Memory B cell (primary cell): ENCODE measurements at places on chromosomes 2 and 18.

GRCh38 chr2:137252934-137253333 lies 487.6 kb downstream of the THSD7B start:
- DNase-seq, result no peak

- DNase-seq, result no peak
Observed at GRCh38 chr2:109478906-109479493, 134.8 kb downstream of the SEPTIN10 start.

- DNase-seq, result no peak
Observed at GRCh38 chr18:3658529-3658928, 208.6 kb downstream of the TGIF1 start.

- no peak for DNase-seq
Observed at GRCh38 chr2:8267048-8267447, 414.8 kb upstream of the ID2 start.

GRCh38 chr2:74658516-74658915 lies 4.5 kb downstream of the SEMA4F start:
- no peak for DNase-seq

GRCh38 chr2:44093970-44094369 lies 74.7 kb upstream of the PPM1B start:
- DNase-seq, result no peak

GRCh38 chr2:239267288-239267951 lies 133.4 kb downstream of the HDAC4 start:
- DNase-seq, result peak; percentile 71

- no peak for DNase-seq
Observed at GRCh38 chr2:101717071-101717845, 19.8 kb downstream of the MAP4K4 start.

- DNase-seq, result no peak
Observed at GRCh38 chr18:56748698-56749268, 97.6 kb downstream of the WDR7 start.

DNA sequence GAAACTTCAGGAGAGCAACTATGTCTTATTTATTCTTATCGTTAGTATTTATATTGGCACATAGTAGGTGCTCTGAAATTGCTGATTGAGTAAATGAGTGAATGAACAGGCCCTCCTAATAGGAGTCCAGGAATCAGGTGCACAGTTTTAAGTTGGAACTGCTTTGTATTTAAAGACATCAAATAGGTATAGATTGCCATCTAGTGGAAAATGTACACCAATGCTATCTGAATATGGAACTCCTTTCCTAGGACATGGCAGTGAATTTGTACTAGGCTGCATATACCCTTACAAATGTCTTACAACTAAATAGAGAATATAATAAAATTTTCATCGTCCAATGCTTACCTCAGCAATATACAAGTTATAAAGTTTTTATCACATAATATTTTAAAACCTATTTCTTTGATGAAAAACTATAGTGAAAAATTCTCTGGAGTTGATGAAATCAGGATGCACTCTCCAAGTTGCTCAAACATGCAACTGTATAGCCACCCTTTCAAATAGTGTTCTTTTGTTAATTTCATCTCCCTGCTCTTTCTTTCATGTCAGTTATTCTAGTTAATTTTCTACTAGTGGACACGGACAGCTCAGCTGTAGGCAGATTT lies 318.9 kb upstream of the SYT4 start:
- DNase-seq, result no peak

- no peak for DNase-seq
Observed at GRCh38 chr18:23539911-23540525, 36.7 kb downstream of the RMC1 start.

GRCh38 chr2:213253162-213253561 lies 31.1 kb upstream of the SPAG16 start:
- no peak for DNase-seq

GRCh38 chr18:57527556-57528229 lies 58.8 kb downstream of the FECH start:
- no peak for DNase-seq

DNA sequence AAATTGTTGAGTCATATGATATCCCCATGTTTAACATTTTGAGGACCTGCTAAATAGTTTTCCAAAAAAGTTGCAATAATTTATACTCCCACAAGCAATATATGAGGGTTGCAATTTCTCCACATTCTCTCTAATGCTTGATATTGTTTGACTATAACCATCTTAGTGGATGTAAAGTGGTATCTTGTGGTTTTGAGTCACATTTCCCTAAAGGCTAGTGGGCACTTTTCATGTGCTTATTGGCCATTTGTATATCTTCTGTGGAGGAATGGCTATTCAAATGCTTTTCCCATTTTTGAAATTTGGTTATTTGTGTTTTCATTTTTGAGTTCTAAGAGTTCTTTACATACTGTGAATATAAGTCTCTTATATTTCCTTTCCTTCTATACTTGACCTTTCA lies 82.7 kb downstream of the SCG2 start:
- DNase-seq, result no peak

GRCh38 chr2:121450301-121450700 lies 80.4 kb upstream of the RNU4ATAC start:
- DNase-seq, result no peak

DNA sequence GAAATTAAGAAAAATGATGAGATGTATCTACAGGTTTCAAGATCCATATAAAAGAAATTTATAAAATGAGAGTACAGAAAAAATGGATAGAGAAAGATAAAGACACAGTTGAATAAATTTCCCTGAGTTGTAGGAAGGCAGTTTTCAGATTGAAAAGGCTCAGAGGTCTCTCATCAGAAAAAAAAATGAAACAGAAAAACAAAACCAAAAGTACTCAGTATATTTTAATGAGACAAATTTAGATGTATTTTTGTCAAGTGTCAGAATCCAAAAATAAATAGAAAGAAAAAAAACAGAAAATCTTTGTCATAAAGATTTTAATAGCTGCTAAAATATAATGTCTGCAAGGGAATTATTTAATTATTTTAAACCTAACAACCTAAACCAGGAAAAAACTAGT lies 520.5 kb downstream of the KCNJ3 start:
- no peak for DNase-seq

DNA sequence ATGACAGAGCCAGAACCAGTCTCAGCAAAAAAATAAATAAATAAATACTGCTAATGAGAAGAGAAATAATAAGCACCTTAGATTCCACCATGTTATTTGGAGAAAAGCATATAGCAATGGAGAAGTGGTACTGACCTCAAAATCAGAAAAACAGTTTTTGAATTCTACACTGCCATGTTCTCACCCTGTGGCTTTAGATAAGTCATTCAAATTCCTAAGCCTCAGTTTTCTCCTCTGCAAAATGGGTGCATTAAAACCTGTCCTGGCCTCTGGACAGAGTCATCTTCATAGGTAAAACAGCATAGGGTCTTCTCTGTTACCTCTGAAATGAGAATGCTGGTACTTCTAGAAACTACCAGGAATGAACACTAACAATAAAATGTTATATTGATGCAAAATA lies 62.2 kb upstream of the RMP24 start:
- no peak for DNase-seq

GRCh38 chr2:29495536-29496060 lies 380.4 kb downstream of the CLIP4 start:
- DNase-seq, result no peak

DNA sequence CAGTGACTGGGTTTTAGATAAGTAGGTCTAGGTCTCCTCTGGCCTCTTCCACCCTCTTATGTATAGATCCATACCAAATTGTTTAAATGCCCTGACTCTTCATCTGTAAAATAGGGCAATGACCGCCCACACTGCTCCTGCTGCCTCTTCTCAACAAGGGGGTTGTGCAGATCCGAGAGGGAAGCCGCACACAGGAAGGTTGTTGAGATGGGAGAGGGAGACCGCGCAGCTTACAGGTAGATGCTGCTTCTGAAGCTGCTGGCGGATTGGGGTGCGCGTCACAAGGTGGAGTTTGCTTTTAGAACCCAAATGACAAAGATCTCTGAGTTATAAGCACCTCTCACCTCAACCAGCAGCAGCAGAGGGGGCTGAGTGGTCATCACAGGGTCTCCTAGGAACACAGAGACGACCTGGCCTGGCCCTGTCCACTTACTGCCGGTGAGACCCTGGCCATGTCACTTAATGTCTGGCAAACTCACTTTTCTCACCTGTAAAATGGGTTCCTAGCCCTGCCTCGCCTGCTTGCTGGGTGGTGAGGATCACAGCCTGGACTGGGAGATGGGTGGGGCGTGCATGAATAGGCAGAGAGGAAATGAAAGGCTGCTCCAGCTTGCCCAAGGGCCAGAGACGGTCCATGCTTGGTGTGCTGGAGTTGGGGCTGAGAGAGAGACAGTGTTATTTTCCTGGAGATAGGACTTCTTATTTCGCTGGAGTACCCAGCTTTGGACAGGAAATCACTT lies 251.3 kb downstream of the EIPR1 start:
- no peak for DNase-seq

- no peak for DNase-seq
Observed at GRCh38 chr18:80247393-80247841, at the start of gene PARD6G. Gene PARD6G, minus strand, starts transcription at chr18:80247514. Its CDS starts 166 bp downstream, at chr18:80247348.

- no peak for DNase-seq
Observed at GRCh38 chr2:191922736-191923651, 76.1 kb upstream of the CAVIN2 start.

- DNase-seq, result no peak
Observed at GRCh38 chr2:189406586-189407233, 34.6 kb upstream of the WDR75 start.

- DNase-seq, result no peak
Observed at GRCh38 chr2:169868951-169869350, 41.7 kb downstream of the UBR3 start.

- no peak for DNase-seq
Observed at GRCh38 chr18:48575658-48576456, 37.0 kb downstream of the CTIF start.

DNA sequence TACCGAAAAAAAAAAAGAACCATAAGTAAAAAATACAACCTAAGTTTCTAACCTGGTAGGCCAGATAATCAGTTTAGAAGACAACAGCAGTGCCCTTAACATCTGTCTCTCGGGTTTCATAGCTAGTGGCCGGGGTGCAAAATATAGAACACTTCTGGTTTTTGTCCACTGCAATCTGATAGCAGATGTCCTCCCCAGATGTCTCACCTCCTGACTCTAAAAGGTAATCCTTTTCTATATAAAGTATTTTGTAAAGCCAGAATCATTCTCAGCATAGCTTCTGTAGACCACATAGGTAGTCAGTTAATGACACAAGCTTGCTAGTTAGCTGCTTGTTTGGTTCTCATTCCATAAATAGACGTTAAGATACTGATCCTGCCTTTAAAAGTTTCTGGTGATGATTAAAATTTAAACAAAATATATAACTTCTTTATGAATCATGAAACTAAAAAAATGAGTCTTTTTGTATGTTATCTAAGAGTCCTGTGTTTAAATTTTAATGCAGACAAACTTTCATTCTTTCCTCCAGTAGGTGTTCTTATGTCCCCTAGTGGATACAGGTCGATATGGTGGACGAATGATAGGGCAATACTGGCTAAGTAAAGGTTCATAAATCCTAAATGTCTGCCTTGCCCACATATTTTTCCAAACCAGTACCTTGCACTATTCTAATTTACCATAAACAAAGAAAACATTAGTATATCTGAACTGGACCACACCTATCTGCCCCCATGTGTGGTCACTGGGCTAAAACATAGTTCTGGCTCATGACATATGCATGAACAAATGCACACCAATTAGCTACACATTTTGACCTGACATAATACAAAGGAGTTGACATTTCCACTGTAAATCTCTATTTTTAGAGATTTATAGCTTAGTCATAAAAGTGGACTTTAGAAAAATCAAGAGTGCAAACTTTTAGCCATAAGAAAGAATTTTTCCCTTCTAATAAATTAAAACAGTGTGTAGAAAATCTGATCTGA lies 171.0 kb downstream of the SRBD1 start:
- DNase-seq, result no peak

DNA sequence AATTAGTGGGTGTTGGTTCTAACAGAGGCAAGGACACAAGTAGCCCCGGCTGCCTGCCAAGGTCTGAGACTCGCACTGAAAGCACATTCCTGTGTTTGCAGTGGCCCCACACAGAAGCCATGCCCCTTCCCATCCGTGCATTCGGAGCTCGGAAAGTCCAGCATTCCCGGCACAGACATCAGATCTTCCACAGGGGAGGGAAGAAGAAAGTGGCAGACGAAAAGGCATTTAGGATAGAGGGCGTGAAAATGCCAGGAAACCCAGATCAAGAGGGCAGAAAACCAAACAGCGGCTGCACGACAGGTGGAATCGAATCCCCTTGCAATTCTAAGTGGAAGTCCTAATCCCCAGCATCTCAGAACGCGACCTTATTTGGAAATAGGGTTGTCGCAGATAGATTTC lies 105.5 kb upstream of the ASB18 start:
- DNase-seq, result no peak

DNA sequence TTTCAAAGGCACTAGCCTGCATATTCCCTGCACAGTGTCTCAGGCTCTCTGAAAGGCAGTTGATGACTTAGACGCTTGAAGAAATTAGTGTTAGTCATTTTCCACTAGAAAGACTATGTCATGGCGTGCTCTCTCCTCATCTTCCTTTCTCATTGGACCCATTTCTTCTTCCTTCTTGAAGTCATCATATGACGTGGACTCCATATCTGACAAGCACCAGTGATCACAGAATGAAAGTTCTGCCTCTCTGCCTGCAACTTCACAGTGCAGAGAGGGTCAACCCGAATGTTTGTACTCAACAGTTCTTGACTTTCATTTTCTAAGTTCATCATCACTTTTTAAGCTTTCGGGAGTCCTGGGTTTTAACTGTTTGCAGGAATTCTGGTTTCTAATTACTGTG lies 63.7 kb upstream of the CYRIA start:
- peak; percentile 44 for DNase-seq

DNA sequence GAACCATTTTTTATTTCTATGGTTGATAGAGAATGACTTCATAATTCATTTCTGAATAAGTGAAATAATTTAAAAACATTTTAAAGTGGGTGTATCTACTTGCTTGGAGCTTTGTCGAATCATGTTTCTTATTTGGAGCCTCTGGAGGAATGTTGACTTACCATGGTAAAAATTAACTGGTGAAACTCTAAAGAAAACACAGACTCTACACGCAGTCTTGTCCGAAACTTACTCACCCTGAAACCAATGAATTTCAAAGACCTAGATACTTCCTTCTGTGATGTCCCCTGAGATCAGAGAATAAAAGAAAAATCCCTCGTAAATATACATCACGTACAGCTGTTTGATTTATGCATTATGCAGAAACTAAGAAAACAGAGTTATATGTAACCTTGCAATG lies 665.2 kb upstream of the NRXN1 start:
- no peak for DNase-seq

DNA sequence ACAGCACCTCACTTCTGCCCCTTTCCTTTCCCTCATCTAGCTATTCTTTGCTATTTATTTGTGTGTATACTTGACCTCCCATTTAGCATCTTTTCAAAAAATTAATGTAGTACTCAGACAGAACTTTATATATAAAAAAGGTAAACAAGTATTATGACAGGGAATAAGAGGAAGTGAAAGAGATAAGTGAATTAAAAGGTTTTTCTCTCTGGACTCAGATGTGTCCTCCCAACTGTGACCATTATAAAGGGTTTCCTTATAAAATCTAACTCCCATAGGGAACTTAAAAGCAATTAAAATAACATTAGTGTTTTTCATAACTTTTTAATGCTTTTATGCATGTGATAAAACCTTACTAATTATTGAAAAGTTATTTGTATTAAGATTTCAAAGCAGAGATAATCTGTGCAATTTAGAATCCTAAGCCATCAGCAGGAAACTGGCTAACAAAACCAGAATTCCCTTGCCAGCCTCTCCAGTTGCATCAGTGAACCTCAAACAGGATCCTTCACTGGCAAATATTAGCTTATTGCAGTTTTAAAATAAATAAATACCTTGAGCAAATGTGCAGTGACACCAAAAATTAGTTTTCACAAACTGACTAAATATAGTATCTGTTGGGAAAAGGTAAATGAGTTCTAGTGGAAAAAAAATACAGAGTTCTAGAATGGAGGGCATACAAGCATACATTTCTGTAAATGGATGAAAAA lies 930.7 kb downstream of the BCL11A start:
- no peak for DNase-seq

GRCh38 chr2:69250981-69251380 lies 136.0 kb downstream of the GFPT1 start:
- no peak for DNase-seq
